Activated T-cell treated with anti-CD3 and anti-CD28 coated beads for 1 hour (primary cell): ENCODE measurements at places on chromosomes 3 and 15.

GRCh38 chr15:78049691-78050440 is 27.6 kb downstream of the TBC1D2B start:
- no peak for DNase-seq

- no peak for DNase-seq
Observed at GRCh38 chr15:45640616-45641015, 5.8 kb downstream of the SQOR start.

DNA sequence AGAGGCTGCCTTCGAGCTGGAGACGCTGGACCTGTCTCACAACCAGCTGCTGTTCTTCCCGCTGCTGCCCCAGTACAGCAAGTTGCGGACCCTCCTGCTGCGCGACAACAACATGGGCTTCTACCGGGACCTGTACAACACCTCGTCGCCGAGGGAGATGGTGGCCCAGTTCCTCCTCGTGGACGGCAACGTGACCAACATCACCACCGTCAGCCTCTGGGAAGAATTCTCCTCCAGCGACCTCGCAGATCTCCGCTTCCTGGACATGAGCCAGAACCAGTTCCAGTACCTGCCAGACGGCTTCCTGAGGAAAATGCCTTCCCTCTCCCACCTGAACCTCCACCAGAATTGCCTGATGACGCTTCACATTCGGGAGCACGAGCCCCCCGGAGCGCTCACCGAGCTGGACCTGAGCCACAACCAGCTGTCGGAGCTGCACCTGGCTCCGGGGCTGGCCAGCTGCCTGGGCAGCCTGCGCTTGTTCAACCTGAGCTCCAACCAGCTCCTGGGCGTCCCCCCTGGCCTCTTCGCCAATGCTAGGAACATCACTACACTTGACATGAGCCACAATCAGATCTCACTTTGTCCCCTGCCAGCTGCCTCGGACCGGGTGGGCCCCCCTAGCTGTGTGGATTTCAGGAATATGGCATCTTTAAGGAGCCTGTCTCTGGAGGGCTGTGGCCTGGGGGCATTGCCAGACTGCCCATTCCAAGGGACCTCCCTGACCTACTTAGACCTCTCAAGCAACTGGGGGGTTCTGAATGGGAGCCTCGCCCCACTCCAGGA is 21.1 kb downstream of the NRROS start:
- no peak for DNase-seq

DNA sequence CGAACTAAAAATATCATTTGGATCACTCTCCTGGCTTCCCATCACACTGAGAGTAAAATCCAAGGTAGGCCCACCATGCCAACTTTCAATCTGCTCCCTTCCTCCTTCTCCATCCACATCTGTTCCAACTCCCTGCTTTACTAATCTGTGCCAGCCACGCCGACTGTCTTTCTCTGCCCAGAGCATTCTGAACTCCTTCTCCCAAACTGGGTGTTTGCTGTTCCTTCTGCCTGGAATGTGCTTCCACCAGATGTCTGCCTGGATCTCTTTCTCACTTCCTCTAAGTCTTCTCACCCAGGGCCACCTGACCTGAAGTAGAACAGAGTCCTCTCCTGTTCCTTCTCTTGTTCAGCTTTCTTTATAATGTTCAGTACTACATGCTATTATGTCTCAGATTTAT is 5.6 kb upstream of the ARL8B start:
- DNase-seq = no peak

GRCh38 chr3:13207578-13207922 is 134.3 kb upstream of the IQSEC1 start:
- DNase-seq = no peak

- DNase-seq = peak; percentile 11
Observed at GRCh38 chr3:178084938-178085816, 451.1 kb upstream of the KCNMB2 start.

DNA sequence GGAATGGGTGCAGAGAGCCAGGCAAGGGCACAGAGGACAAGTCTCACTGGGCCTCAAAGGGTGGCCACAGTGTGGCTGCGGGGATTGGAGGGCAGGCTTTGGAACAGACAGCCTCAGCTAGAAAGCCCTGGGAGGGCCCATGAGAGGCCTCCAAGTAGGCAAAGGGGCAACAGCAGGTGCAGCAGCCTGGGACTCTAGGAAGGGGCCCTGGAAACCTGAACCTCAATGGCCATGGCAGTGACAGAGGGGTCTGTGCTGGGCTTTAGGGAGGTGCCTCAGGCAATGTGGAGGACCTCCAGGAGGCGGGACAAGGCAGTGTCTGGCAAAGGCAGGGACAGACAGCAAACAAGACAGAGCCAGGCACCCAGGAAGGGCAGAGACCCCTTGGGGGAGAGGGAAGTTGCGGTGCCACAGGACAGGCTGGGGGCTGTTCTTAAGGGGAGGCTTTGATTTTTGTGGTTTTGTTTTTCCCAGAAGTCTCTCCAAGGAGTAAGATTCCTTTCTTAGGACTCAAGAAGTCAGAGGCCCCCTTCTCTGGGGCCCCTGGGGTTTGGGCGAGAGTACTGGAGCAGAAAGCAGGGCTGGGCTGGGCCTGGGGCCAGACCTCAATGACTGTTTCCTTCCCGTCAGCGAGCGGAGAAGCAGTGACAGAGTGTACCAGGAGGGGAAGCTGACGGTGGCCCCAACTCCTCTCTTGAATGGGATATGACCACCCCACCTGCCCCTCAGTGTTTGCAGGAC is 9.7 kb downstream of the STOML1 start:
- no peak for DNase-seq

GRCh38 chr15:55434989-55435825 is 26.9 kb downstream of the PIERCE2 start:
- no peak for DNase-seq

GRCh38 chr3:129378949-129379348 is 49.5 kb downstream of the EFCAB12 start:
- DNase-seq = no peak

DNA sequence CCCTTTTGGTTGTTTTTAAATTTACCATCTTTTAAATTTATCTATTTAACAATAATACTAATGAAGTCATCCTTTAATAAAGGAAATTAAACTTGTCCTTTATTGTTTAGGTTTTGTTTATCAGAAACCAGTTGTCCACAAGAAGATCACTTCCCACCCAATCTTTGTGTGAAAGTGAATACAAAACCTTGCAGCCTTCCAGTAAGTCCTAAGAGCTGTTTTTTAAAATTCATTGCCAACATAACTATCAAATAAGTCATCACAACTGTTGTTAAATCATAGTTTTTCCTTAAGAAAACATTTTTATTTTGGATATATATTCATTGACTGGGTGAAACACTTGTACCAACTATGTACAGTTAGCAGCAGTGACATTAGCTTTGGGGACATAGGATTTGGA is 59.4 kb downstream of the CALML4 start:
- DNase-seq = no peak

GRCh38 chr3:59374091-59374817 is 324.4 kb upstream of the CFAP20DC start:
- DNase-seq = no peak

GRCh38 chr3:18633002-18633401 is 207.9 kb upstream of the SATB1 start:
- no peak for DNase-seq

GRCh38 chr3:155192957-155193746 is 100.3 kb downstream of the STRIT1 start:
- DNase-seq = no peak

DNA sequence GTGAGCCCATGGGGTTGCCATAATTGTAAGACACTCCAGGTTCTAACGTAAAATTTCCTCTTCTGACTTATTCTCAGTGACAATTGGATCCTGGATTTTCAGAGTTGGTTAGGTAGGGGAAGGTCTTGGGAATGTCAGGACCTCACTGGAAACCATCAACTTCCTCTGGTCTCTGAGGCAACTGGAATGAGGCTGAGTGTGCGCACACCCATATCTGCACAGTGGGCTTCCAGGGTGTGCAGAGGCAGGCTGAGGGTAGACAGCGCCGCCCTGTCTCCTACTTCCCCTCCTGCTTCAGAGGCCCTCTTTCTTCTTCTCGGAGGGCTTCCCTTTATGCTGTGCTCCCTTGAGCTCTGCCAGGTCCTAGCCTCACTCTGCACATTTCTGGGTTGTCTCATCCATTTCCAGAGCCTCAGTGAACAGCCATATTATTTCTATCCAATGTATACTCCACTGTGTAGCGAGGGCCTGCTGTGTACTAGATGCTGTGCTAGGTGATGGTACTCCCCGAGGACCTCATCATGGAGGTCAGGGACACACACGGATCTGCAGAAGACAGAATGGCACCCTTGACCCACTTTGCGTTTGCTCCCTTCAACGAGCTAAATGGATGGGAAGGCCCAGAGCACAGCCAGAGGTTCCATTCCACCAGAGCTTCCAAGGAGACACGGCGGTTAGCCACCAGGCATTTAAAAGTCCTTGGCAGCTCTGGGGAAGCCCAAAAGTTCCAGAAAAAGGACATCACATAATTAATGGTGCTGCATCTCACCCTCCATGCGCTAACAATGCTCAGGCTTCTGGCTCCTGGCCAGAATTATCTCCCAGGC is 18.3 kb downstream of the ACAA1 start:
- no peak for DNase-seq

GRCh38 chr3:16504692-16505091 is 8.8 kb downstream of the RFTN1 start:
- no peak for DNase-seq

GRCh38 chr3:23256741-23257435 is 53.8 kb downstream of the UBE2E2 start:
- no peak for DNase-seq

GRCh38 chr3:93843981-93844380 is 129.7 kb downstream of the PROS1 start:
- DNase-seq = no peak

DNA sequence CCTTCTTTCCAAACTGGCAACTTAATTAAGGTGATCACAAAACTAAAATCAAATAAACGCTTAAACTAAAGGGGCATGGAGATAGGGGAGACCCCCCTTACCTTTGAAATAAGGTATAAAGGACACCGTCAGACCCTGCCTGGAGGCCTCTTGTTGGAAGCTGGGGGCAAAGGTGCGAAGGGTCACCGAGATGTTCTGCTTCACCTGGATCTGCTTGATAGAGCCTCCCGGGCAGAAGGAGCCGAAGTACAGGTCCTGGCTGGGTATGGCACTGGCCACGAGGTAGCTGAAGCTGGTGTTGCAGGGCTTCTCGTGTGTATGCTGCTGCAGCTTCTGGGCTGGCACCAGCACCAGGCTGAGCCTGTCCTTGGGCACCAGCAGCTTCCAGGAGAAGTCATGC is 53.0 kb downstream of the CDCP1 start:
- no peak for DNase-seq

GRCh38 chr3:122301063-122301462 is 24.0 kb upstream of the CSTA start:
- no peak for DNase-seq

- DNase-seq = no peak
Observed at GRCh38 chr15:64441852-64442251, 18.5 kb upstream of the ZNF609 start.

- DNase-seq = no peak
Observed at GRCh38 chr3:184259878-184260723, 1.3 kb downstream of the CAMK2N2 start.

- DNase-seq = no peak
Observed at GRCh38 chr15:32878342-32878741, 160.5 kb downstream of the GREM1 start.

- no peak for DNase-seq
Observed at GRCh38 chr3:175777495-175777894, 918.4 kb downstream of the NAALADL2 start.

GRCh38 chr3:44130249-44130648 is 111.4 kb upstream of the TOPAZ1 start:
- no peak for DNase-seq

DNA sequence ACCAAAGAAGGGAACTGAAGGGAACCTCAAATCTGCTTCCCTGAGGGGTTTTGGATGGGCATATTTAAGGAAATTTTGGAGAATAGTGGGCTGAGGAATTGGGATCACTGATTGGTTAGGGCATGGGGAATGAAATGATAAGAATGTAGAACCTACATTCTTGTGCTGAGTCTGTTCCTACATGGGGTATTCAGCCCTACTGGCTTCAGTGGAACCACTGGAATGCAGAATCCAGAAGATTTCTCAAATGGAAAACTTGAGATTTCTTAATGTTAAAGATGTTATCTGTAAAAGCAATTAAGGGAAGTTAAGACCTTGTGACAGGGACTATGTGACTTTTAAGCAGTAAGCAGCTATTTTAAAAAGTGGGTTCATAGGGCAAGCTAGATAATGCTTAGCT is 1062.4 kb downstream of the AGBL1 start:
- DNase-seq = no peak

DNA sequence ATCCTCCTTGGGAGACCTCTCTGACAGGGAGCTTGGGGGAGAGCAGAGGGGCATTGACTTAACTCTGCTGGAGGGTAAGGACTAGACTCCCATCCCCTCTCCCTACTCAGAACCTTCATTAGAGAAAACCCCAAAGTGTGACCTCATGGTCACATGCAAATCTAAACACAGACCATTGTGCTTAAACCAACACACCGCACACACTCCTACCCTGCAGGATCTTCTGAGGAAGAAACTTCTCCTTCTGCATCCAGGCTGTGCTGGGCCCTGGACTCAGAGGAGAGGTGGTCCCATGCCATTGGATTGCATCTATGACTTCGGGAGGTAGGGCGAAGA is 805 bp upstream of the PARP16 start:
- no peak for DNase-seq

GRCh38 chr3:81953111-81953510 is 191.7 kb upstream of the GBE1 start:
- no peak for DNase-seq

DNA sequence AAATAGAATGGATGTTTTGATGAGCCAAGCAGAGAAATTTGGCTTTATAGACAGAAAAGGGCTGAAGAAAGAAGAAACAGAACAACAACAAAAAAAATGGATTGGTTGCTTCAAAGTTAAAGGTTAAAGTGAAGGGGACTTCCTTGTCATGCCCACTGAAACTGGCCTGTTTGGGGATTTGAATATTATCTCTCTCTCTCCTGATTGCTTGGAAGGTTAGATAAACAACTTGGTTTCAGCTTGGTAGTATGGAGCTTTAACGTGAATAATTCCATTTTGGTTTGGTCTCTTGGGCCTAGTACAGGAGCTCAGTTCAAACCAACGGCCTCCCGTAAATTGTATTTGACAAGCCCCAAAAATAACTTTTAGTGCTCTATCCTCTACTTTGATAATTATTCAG is 70.8 kb upstream of the MBNL1 start:
- no peak for DNase-seq

GRCh38 chr3:119035014-119035346 is 334 bp upstream of the IGSF11 start:
- DNase-seq = no peak

DNA sequence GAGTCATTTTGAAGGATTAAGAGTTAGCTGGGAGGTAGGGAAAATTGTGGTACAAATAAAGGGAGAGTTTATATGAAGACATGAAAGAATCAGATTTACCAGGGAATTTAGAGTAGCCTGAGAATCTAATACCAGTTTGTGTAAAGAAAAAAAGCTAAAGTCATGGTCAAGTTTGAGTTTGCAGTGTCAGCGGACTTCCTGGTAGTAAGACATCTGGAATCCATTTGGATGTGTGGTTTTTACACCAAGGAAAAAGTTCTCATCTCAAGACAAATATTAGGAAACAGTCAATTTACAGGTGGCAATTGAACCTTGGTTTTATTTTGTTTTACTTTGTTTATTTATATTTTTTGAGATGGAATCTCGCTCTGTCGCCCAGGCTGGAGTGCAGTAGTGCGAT is 1.5 kb upstream of the P2RY12 start:
- DNase-seq = no peak
